Activated CD4-positive, alpha-beta T cell treated with anti-CD3 and anti-CD28 coated beads, Interleukin-2, amount 10 ng/mL, durations not matched to agents 24 days and 14 days (primary cell): ENCODE measurements at places on chromosomes 4 and X. TPM values are rescaled to one million over a fixed set of nuclear protein-coding genes. Genes with fewer than 3 reads are reported as not detected.
A peak's percentile ranks its signal among the peaks of the same experiment; 100 is the strongest.

The MAMLD1 gene
- total RNA-seq: 14.2 and 17.0 TPM in 2 replicates

The S100G gene
- not detected in 2 replicates for total RNA-seq

The AADAT gene
- total RNA-seq: not detected in 2 replicates

The MAD2L1 gene
- total RNA-seq: 69.2 and 75.3 TPM in 2 replicates

The HMX1 gene
- total RNA-seq: not detected in 2 replicates

The RHOXF2 gene
- total RNA-seq: not detected in 2 replicates

The SPANXB1 gene
- not detected in 2 replicates for total RNA-seq

The S100P gene
- total RNA-seq: 2.1 and 2.8 TPM in 2 replicates

The GRIA3 gene
- total RNA-seq: not detected in 2 replicates

The HS6ST2 gene
- total RNA-seq: 0.78 and 1.2 TPM in 2 replicates

The TMEM156 gene
- total RNA-seq: 25.9 and 26.9 TPM in 2 replicates

The ARHGEF38 gene
- total RNA-seq: not detected in 2 replicates

DNA sequence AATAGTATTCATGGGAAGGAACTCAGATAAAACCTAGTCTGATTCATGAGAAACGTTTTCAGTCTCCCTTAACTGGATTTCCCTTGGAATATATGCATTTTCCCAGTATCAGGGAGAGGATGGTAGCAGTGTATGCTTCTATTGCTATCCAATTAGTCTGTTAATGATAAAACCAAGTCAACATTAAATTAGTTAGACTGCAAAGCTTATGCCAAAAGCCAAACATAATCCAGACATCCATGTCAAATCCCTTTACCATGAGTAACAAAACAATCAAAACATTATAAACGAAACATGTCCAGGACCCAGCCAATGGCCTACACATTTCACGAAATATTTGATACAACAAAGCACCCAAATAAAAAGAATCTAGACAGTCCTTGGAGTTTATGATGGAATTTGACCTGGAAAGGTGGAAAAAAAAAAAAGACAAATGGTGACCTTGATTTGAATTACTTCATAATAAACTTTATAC, 34.5 kb upstream of the VEGFD start:
- DNase-seq: no peak
- H3K27ac ChIP-seq: no peak overlapping the region
- H3K4me3 ChIP-seq: no peak overlapping the region
- H3K36me3 ChIP-seq: no peaks in the 10 kb centered on the region
- no peaks in the 10 kb centered on the region for H3K27me3 ChIP-seq

- H3K4me1 ChIP-seq: no peaks in the 10 kb centered on the region
- no peaks in the 10 kb centered on the region for H3K36me3 ChIP-seq
- no peak overlapping the region for H3K4me3 ChIP-seq
- DNase-seq: no peak
- peaks cover 19% of the 10 kb centered on the region for H3K27me3 ChIP-seq
These were observed 102.9 kb upstream of the EOLA2 start for GRCh38 chrX:150041208-150041607.

- no peaks in the 10 kb centered on the region for H3K36me3 ChIP-seq
- DNase-seq: no peak
- H3K4me3 ChIP-seq: no peak overlapping the region
- no peaks in the 10 kb centered on the region for H3K4me1 ChIP-seq
- H3K27ac ChIP-seq: no peak overlapping the region
These were observed 304.5 kb downstream of the CBLL2 start for GRCh38 chrX:22577181-22577580.

GRCh38 chrX:123202523-123202922, 18.4 kb downstream of the GRIA3 start:
- no peak overlapping the region for H3K27ac ChIP-seq
- no peak for DNase-seq
- H3K4me3 ChIP-seq: no peak overlapping the region
- no peaks in the 10 kb centered on the region for H3K36me3 ChIP-seq

DNA sequence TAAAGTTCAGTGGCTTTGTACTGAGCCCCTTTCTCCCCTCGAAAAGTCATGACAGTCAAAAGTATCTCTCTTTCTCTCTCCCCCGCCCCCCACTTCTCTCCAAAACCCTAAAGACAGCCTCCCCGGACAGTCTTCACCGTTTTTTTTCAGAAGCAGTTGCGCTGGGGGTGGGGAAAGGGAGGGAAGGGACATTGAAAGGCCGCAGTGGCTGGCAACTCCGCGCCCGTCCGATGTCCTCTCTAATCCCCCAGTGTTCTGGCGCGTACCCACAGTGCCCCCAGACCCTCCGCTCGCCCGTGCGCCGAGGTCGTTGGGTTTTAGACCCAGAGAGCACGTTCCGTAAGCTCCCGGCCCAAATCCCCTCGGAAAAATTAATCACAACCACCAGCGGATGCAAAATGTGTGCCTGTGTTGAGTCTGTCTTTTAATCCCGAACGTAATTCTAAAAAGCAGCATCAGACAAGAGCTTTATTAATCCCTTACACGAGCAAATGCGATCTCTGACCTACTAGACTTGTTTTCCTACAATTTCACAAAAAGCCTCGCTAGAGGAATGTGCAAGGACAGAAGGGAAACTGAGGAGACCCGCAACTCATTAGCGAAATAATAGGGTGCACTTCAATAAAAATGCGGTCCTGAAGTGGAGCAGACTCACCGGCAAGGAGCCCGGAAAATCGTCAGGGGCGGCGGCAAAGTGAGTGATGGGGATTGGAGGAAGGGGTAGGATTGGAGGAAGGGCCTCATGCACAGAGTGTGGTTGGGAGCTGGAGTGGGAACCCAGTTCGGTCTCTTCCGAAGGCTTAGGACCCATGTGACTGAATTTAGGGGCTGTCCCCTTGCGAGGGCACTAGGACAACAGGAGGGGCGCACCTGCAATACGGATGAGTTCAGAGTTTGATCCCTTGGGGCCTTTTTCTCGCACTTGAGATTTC, 12.2 kb upstream of the PRDM8 start:
- DNase-seq: peak; percentile 71
- peaks cover 44% of the 10 kb centered on the region for H3K4me1 ChIP-seq
- peaks cover 14% of the 10 kb centered on the region for H3K36me3 ChIP-seq
- peak overlapping the region; percentile 95 for H3K27ac ChIP-seq
- peak overlapping the region; percentile 96 for H3K4me3 ChIP-seq
- H3K27me3 ChIP-seq: peaks cover 24% of the 10 kb centered on the region

DNA sequence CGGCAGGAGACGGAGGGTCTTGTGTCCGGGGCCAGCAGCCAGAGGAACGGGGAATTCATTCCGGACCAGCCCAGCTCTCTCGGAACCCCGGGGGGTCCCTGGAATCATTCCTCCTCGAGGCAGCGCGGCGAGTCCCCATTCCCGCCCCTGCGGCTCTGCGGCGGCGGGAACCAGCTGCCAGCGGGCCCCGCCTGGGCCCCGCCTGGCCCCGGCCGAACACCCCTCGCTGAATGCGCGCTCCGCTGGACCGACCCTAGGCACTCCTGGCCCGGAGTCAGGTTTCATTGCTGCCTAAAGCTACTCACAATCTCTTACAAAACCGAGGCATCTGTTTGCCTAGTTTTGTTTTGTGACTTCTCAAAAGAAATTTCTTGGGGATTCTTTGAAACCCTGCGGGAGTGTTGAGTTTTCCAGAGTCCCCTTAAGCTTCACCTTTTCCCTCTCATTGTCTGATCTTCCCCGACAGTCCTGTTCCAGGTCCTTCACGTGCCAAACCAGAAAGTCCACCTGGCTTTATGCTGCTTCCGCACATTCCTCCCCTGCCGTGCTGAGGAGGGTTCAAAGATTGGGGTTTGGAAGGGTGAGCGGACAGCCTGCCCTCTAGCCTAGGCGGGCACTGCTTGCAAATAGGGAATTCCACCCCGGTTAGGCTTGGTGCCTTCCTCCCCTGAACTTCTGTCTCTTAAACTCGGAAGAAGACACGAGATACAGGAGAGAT, 789 bp downstream of the ARHGAP10 start:
- peaks cover 32% of the 10 kb centered on the region for H3K27me3 ChIP-seq
- peak; percentile 73 for DNase-seq
- H3K4me1 ChIP-seq: peaks cover 35% of the 10 kb centered on the region
- H3K27ac ChIP-seq: peak overlapping the region; percentile 83
- no peaks in the 10 kb centered on the region for H3K36me3 ChIP-seq
- H3K4me3 ChIP-seq: peak overlapping the region; percentile 94

GRCh38 chr4:163171590-163171989, 4.9 kb upstream of the NAF1 start:
- H3K36me3 ChIP-seq: no peaks in the 10 kb centered on the region
- no peak for DNase-seq
- H3K27ac ChIP-seq: no peak overlapping the region
- peaks cover 8% of the 10 kb centered on the region for H3K4me1 ChIP-seq

DNA sequence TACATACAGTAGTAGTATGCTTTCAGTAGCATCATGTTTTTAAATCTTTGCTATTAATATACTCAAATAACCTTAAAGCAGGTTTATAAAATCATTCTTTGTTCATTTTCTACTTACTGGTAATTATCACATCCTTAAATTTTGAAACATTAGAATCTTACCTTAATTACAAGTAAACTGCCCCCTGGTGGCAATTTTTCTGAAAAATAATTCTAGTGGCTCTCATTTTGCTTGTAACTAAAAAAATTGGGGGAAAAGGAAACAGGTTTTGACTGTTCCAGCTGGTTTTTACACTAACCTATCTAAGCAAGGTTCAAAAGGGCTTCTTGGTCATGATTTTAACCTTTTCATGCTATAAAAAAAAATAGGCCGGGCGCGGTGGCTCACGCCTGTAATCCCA, 18.5 kb upstream of the DCAF4L1 start:
- H3K4me3 ChIP-seq: no peak overlapping the region
- H3K27me3 ChIP-seq: no peaks in the 10 kb centered on the region
- peaks cover 5% of the 10 kb centered on the region for H3K36me3 ChIP-seq

- no peaks in the 10 kb centered on the region for H3K4me1 ChIP-seq
- H3K27ac ChIP-seq: no peak overlapping the region
- no peak for DNase-seq
- H3K36me3 ChIP-seq: peaks cover 35% of the 10 kb centered on the region
These were observed 11.4 kb upstream of the KCND1 start for GRCh38 chrX:48983081-48983480.

- no peak overlapping the region for H3K4me3 ChIP-seq
- no peaks in the 10 kb centered on the region for H3K36me3 ChIP-seq
- H3K4me1 ChIP-seq: no peaks in the 10 kb centered on the region
- no peaks in the 10 kb centered on the region for H3K27me3 ChIP-seq
- DNase-seq: no peak
- H3K27ac ChIP-seq: no peak overlapping the region
These were observed 282.0 kb downstream of the ARHGAP24 start for GRCh38 chr4:85756938-85757337.

DNA sequence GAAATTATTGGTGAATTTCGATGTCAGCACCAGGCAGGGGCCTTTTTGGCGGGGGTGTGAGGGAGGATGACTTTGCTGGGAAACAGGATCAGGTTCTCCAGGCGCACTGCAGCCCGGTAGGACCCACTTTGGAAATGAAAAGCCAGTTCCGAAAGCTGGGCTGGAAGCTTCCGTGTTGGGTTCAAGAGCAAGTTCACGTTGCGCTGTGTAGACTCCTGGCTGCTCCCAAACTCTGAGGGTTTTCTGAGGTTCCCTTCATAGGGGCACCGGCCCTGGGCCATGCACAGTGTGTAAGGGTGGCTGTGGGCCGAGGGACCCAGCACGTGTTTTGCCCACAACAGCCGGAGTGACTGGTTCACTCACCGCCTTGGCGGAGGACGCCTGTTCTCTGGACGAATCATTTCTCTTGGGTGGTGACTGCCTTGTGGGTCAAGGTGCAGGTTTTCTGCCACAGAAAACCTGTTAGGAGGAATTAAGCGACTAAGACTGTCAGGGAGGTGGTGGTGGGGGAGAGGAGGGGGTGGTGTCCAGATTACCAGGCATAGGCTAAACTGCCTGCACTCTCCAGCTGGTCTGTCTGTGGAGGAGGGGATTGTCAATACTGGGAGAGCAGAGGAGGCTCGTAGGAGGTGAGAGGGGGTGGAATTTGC, 8.0 kb downstream of the SHOX start:
- no peak overlapping the region for H3K27ac ChIP-seq
- H3K36me3 ChIP-seq: no peaks in the 10 kb centered on the region
- DNase-seq: peak; percentile 32
- H3K4me3 ChIP-seq: no peak overlapping the region
- H3K4me1 ChIP-seq: peaks cover 2% of the 10 kb centered on the region

DNA sequence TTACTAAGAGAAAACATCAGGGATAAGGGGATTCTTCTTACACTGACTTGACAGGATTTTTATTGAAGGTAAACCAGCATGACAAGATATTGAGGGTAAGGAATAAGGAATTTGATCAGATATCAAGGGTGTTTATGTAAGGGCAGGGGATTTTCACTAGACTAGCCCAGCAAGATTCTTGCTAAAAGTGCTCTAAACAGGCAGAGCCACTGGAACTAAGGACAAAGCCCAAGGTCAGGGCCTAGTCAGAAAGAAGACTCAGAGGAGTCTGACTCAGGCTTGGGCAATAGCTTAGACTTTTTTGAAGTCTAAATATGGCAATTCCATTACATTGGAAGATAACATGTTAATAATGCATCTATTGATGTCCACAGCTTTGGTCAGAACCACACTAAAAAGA, 6.5 kb upstream of the GLRA3 start:
- no peak overlapping the region for H3K4me3 ChIP-seq
- no peaks in the 10 kb centered on the region for H3K36me3 ChIP-seq
- H3K27ac ChIP-seq: no peak overlapping the region
- no peak for DNase-seq
- H3K4me1 ChIP-seq: no peaks in the 10 kb centered on the region

- H3K4me1 ChIP-seq: no peaks in the 10 kb centered on the region
- H3K27ac ChIP-seq: no peak overlapping the region
- H3K36me3 ChIP-seq: no peaks in the 10 kb centered on the region
- no peaks in the 10 kb centered on the region for H3K27me3 ChIP-seq
- no peak for DNase-seq
- no peak overlapping the region for H3K4me3 ChIP-seq
These were observed 192.5 kb downstream of the ASMT start for GRCh38 chrX:1807301-1807731.

DNA sequence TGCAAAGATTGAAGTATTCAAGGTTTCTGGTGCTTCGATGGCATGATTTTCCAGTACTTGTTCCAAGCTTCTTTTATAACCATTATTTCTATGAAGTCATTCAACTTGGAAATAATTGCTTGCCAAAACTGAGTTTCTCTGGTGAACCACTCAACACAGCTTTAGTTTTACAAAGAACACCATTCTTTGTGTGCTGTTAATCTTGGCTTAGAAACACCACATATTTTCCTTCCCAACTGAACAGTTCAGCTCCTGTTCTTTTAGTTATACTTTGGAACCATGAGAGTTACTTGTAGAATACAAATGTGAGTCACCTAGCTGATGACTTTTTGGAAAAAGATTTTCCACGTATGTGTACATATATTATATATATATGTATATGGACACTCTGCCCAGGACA, 32.7 kb downstream of the TMEM47 start:
- no peaks in the 10 kb centered on the region for H3K36me3 ChIP-seq
- no peaks in the 10 kb centered on the region for H3K4me1 ChIP-seq
- no peak overlapping the region for H3K4me3 ChIP-seq
- no peak overlapping the region for H3K27ac ChIP-seq
- no peaks in the 10 kb centered on the region for H3K27me3 ChIP-seq

DNA sequence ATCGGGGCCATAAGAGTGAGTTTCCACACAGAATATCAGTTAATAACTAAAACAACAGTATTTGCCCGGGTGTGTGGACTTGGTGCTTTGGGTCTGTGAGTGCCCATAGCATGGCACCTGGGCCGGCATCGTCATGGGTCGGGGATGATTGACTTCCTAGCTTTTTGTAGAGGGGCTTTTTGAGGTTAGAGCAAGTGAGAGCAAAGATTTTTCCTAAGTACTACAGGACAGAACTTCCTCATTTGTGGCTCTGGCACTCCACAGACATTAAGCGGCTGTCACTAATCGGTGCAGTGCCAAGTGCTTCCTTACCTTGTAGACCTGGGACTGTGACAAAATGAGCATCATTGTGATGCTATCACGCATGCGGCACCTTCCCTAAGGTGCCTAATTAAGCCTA, 81.0 kb downstream of the SHROOM2 start:
- H3K4me3 ChIP-seq: no peak overlapping the region
- no peak for DNase-seq
- H3K36me3 ChIP-seq: no peaks in the 10 kb centered on the region
- no peaks in the 10 kb centered on the region for H3K4me1 ChIP-seq
- peaks cover 18% of the 10 kb centered on the region for H3K27me3 ChIP-seq
